Activated CD4-positive, alpha-beta T cell treated with anti-CD3 and anti-CD28 coated beads for 48 hours (primary cell): ENCODE measurements at places on chromosomes 11 and 22.
A peak's percentile ranks its signal among the peaks of the same experiment; 100 is the strongest.

GRCh38 chr11:34318111-34319037, 39.4 kb downstream of the ABTB2 start:
- no peak for DNase-seq

DNA sequence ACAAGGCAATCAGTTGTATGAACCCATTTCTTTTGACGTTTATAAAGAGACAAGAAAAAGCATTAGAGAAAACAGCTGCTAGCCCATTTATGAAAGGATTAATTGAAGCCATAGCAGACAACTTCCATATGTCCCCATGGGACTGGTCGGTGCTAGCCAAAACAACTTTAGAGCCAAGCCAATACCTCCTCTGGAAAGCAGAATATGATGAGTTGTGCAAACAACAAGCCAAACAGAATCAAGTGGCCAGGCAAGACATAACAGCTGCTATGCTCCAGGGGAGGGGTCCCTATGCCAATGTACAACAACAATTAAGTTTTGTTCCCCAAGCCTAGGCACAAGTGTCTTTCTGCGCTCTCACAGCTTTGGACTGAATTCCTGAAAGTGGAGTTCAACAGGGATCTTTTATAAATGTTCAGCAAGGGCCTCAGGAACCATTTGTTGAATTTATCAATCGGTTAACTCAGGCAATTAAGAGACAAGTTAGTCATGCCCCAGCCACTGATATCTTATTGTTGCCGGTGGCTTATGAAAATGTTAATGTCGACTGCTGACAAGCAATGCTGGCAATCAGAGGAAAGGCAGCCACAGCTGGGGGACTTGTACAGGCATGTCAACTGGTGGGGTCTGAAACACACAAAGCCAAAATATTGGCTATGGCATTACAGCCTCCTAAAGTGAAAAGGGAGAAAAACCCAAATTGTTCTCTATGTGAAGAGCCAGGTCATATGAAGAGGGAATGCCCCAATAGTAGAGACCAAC, 1593.1 kb upstream of the TENM4 start:
- DNase-seq: no peak

DNA sequence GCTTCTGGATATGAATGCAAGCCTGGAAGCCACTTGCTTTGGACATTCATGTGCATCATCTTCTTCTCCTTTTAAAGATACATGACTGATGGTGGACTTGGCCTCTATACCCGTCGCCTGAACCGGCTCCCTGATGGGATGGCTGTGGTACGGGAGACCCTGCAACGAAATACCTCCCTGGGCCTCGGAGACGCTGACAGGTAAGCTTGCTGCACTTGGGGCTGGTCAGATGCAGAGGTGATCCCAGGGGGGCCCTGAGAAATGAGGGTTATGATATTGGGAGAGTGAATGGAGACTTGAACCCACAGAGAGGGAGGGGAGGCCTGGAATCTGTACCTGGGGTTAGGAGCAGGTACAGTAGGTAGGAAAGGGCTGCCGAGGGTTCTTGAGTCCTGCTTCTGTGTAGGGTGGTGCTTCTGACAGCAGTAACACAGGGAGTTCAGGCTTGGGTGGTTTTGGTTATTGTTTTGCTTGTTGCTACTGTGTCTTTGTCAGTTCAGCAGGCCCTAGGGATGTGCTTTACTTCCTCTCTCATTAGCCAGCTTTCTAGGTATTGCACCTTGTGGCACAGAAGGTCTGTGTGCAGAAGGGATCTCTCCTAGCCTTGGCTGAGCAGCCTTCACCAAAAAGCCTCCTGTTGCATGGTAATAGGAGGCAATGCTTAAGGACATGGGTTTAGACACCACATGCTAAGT, 176.1 kb downstream of the DBX1 start:
- DNase-seq: no peak

GRCh38 chr11:64540428-64540825, 50.6 kb upstream of the SLC22A12 start:
- no peak for DNase-seq

- no peak for DNase-seq
Measured at GRCh38 chr11:80958987-80959386, 1518.2 kb upstream of the TENM4 start.

DNA sequence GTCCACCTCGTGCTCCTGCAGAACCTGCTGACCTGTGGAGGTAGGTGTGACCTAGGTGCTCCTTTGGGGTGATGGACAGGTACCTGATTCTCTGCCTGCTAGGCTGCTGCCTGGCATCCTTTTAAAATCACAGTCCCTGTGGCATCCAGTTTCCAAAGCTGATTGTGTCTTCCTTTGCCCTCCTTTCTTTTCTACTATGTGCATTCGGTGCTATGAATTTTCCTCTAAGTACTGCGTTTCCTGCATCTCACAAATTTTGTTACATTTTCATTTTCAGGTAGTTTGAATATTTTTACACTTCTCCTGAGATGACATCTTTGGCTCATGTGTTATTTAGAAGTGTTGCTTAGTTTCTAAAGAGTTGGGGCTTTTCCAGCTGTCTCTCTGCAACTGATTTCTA, 30.9 kb upstream of the PPP6R3 start:
- DNase-seq: no peak

- no peak for DNase-seq
Measured at GRCh38 chr11:41334007-41334933, 125.2 kb downstream of the LRRC4C start.

GRCh38 chr11:43975629-43976028, 33.2 kb downstream of the C11orf96 start:
- no peak for DNase-seq

- DNase-seq: peak; percentile 43
Measured at GRCh38 chr11:123159183-123159857, 35.7 kb downstream of the CLMP start.
